ENCODE measurements at places on chromosomes 3 and 15.

DNA sequence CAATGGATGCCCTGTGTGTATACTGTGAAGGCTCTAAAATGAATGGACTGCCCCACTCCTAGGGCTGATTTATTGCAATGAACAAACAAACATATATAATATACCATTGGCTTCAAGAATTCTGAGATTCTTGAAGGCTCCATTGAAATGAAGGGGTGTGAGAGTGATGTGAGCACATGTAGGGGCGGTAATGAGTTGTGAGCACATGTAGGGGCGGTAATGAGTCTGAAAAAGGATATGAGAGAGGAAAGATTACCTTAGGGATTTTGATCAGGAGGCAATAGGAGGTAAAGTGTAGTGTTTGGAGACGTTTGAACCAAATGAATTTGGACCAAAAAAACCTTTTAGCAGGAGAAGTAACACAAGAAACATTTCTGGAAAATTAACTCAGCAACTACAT, 3.7 kb downstream of the FAM162A start:
- DNase-seq = no peak

DNA sequence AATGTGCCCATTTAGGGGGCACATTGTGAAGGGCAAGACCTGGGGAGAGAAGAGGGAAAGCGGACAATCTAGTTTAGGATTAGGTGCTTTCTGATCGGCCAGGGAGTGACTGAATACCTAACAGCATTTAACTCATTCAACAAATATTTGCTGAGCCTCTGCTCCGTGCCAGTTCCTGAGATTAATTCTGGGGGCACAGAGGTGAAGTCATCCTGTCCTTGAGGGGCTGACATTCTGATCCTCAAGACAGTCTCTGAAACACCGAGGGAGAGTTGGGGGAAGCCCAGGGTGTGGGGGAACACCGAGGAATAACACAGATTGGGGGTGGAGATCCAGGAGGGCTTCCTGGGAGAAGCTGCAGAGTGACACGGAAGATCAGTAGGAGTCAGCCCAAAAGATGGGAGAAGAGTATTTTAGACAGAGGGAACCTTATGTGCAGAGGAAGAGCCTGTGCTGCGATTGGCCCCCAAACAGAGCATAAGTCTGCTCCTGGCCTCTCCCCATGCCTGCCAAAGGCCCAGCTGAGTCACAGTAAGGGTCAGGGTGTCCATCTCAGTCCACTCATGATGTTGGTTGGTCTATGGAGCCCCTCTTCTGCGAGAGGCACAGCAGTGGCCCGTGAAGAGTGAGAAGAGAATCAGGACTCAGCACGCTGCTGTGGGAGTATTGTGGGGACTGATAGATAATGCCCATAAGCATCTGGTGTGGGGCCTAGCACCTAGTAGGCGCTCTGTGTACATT, 60.2 kb downstream of the AMOTL2 start:
- DNase-seq = no peak

DNA sequence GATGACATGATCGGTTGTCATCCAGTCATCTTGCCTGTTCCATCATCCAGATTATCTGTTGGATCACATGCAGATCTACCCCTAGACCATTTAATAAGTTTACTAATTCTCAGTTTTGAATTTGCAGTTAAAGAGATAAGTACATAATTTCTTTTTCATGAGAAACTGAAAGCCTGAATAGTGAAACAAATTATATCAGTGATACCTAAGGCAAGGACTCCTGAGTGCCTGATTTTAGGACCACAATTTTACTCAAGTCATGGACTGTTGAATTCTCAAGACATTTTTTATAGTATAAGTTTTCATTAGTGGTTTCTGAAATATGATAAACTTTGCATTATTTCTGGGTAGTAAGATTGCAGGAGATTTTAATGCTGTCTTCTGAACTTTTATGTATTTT, 13.2 kb downstream of the SIDT1 start:
- DNase-seq = no peak

GRCh38 chr15:52789601-52790168, 451 bp downstream of the ONECUT1 start:
- no peak for DNase-seq

- no peak for DNase-seq
Measured at GRCh38 chr3:46162975-46163555, 45.0 kb downstream of the CCR1 start.

- DNase-seq = no peak
Measured at GRCh38 chr15:71288348-71288955, 173.2 kb downstream of the THSD4 start.

GRCh38 chr3:27024493-27024892, 344.7 kb downstream of the NEK10 start:
- no peak for DNase-seq

DNA sequence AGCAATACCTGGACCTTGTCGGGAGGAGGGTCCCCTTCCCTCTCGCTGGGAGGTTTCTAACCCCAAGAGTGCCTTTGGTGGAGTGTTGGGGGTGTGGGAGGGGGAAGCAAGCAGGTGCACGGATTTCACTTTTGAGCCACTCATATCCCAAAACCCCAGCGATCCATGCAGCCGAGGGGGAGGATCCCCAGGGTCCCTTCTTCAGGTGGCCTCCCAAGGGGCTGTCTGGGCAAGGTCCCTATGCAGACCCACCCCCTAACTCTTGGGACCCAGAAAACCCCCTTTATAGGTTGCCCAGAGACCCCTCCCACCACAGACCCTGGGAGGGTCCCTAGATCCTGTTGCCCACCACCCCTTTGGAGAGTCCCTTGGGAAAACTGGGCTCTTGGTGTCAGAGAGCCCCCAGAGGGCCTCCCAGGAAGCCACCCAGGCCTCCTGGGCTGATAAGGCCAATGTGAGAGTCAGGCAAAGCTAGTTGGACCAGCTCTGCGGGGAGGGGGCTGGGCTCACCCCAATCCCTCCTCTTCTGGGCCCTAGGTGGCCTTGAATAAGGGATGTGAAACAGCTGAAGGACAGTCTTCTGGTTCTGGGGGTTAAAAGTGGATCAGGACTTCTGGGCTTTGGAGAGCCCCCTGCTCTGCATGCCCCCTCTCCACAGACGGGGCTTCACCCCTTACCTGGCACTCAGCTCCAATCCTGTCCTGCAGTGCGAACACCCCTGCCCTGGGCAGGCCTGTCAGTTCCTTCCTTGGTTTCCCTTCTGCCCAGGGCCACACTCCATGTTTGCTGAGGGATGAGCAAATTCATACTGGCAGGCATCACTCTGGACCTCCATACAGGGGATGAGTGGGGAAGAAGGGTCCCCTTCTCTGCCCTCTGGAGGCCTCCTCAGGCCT, 932 bp upstream of the PLCD1 start:
- no peak for DNase-seq

GRCh38 chr3:124318014-124318413, 326.1 kb upstream of the ROPN1 start:
- no peak for DNase-seq

DNA sequence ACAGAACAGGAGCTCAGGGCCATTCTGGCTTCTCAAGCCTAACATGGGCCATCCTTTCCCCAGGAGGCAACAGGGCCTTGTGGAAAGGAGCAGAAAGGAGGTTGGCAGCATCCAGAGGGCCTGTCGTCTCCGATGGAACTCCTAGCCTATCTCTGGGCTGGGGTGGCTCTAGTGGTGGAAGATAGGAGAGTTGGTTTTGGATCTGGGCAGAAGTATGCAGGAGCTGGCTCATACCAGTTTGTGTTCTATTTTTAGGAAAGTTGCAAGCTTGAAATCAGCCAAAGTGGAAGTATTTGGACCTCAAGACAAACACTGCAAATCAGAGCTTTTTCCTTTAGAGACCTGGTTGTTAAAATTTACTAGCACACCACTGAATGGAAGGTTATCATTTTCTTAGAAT, 35.4 kb upstream of the XCR1 start:
- DNase-seq = no peak

DNA sequence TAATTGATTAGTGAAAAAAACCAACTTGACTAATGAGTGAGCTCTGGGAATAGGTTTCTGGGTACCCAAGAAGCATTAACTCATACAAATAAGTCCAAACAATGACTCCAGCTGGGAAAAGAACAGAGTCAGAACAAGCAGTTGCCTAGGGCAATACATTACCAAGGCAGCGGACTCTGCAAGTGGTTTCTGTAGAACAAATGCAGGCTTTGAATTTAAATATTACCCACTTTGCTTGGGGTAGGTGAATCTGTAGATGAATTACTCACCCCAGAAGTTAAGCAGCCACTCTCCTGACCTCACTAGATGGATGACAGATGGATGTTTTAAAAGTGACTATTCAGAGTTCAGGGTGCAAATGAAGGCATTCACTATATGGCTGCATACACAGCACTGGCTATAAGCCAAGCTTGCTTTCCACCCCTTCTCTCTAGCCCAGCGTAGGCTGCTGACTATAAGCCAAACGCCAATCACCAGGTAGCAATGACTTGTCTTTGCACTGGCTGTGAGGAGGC, 73.1 kb upstream of the BHLHE40 start:
- DNase-seq = no peak

GRCh38 chr15:60790641-60791040, 311.7 kb upstream of the ICE2 start:
- no peak for DNase-seq

DNA sequence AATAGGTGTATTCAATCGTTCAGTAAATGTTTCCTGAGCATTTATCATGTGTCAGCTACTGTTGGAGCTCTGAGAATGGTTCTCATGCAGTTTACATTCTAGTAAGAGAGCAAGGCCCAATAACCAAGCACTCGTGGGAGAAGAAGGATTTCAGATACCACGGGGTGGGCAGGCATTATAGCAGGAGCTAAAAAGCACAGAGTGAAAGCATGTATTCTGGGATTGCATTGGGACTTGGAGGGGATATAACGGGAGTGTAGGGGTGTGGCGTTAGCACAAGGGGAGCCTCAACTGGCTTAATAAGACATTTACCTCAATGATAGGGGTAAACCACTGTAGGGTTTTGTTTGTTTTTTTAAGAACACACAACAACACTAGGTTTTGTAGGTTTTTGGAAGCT, 1.6 kb upstream of the SIAH2 start:
- no peak for DNase-seq

GRCh38 chr3:147701195-147701594, 292.0 kb downstream of the ZIC1 start:
- no peak for DNase-seq

- no peak for DNase-seq
Measured at GRCh38 chr15:77180757-77181156, 109.8 kb upstream of the TSPAN3 start.

DNA sequence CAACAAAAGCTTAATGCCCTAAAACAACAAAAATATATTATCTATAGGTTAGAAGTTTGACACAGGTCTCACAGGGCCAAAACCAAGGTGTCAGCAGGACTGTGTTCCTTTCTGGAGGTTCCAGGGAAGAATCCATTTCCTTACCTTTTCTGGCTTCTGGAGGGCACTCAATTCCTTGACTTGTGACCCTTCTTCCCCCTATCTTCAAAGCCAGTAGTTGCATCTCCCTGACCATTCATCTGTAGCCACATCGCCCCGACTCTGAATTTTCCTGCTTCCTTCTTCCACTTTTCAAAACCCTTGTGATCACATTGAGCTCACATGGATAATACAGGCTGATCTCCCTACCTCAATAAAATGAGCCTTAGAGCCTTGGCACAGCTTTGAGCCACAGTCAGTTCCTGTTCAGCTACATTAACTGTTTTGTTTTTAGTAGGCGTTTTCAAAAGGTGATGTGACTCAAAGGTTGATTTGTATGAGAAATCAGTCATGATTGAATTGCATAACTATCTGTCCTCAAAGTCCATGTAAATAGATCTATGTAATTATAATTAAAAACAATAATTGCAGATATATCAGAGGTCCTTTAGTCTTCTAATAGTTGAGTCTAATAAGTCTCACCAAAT, 12.4 kb downstream of the PFN2 start:
- no peak for DNase-seq

DNA sequence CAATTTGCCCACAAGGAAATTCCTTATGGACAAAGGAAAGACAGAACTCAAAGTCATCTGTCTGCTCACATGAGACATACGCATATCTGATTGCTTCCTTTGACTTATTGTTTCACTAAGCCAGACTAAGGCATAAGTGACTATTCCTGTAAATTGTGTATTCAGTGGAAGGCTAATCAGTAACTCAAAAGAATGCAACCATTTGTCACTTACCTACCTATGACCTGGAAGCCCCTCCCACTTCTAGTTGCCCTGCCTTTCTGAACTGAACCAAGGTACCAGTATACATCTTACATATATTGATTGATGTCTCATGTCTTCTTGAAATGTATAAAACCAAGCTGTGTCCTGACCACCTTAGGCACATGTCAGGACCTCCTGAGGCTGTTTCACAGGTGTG, 53.5 kb upstream of the PROK2 start:
- no peak for DNase-seq

- DNase-seq = no peak
Measured at GRCh38 chr3:195558602-195559001, 15.5 kb upstream of the PPP1R2 start.

DNA sequence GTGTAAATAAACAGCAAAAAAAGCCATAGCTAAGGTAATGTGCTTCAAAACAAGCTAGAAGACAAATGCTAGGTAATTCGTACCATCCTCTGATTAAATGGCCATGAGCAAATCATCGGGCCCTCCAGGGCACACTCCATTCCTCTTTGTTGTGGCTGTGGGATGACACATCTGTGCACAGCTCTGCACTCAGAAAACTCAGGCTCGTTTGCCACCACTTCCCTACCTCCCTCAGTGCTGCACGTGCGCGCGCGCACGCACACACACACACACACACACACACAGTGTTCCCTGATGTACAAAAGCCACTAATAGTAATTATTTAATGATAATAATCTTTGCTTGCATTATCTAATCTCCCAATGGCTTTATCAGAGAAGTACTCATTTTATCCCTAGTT, 336.6 kb downstream of the FEZF2 start:
- no peak for DNase-seq

GRCh38 chr3:76879959-76880358, 159.9 kb upstream of the ROBO2 start:
- no peak for DNase-seq

DNA sequence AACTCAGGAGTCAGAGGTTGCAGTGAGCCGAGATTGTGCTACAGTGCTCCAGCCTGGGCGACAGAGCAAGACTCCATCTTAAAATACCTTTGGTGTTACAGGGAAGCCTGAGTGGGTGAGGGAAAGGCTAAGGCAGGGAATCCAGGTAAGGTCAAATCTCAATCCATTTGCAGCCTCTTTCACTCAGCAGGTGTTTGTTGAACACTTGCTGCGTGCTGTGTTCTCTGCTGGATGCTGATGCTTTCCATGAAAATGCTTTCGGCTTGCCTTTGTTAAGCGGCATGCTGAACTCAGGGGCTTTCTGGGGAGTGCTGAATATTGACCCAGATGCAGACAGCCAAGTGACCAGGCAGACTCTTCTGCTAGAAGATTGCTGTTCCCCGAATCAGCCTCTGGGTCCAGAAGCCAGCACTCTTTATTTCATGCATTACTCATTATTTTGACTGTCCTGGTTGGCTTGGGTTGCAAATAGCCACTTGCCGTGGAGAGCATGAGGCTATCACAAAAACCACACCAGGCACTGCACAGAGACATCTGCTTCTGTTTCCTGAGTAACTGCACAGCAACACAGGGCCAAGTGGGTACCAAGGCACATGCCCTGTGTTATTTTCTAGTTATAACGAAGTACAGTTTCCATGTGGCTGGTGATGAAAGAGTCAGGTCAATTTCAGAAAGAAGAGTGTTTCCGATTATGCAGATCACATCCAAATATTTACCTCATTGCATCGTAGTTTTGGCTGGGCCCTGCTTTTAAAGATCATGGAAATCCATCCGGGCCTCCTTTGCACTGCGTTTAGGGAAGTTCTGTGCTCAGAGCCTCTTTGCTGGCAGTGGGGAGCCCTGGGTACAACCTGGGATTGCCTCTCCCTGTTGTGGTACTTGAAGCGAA, 88.6 kb downstream of the THSD4 start:
- DNase-seq = no peak

Data from GM12878 (cell line).